ENCODE measurements at places on chromosomes 5 and 9.

DNA sequence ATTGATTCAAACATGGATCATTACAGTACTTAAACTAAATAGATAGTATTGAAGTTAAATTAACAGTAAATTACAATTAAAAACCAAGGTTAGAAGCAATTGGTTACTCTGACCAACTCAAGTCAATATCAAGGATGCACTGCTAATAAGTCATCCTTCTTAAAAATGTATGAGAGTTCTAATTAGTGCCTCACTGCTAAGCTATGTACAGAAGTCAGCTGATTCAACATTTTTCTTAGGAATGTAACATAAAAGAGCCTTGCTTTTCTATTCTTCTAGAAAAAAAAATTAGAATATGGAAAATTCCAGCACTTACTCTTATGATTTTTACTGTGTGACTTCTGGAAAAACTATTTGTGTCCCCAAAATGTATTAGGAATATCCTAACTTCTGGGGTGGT lies 75.7 kb upstream of the FBN2 start:
- DNase-seq, result peak; percentile 28

GRCh38 chr9:109442716-109443115 lies 55.4 kb downstream of the PTPN3 start:
- DNase-seq, result no peak

- DNase-seq, result peak; percentile 1
Measured at GRCh38 chr9:27701016-27701415, 127.7 kb upstream of the C9orf72 start.

DNA sequence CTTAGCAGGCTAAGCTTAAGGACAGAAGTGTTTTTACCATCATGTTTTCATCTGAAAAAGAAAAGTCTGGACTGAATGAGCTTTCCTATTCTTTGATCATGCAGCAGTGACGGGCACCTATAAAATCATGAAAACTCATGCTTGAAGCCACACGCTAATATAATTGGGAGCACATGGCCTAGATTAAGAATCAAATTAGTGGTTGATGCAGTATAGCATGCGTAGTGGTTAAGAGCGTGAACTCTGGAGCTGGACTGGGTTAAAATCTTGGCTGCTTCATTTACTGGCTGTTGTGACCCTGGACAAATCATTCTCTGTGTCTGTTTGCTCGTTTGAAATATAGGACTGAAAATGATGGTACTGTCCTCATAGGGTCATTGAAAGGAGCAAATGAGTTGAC lies 49.9 kb upstream of the IL13 start:
- no peak for DNase-seq

DNA sequence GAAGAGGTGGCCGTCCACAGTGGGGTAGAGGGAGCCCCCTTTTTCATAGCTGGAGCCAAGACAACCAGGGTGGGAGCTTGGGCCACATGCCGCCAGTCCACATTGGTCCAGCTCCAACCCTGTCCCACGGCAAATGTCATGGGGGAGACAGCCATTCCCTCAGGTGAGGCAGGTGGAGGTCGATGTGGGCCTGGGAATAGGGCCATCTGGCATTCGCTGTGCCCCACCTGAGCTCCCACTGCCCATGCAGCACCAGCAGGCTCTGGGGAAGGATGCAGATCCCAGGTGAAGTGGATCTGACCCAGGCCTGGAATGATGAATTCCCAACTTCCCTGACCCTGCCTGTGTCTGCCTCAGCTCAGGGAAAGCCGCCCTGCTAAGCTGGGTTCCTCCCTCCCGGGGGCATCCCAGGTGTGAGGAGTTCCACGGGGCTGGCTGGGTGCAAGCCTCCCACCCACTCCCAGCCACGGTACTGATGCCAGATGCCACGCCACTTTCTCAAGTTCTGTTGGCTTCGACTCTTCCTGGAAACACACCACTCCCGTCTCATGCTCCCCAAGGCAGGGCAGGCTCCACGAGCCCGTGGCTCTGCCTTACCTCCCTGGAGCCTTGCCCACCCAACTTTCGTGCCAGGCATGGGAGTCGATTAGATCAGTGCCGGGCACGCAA lies 25.2 kb upstream of the FCN2 start:
- no peak for DNase-seq

GRCh38 chr9:96025995-96026602 lies 150.6 kb downstream of the ERCC6L2 start:
- no peak for DNase-seq

GRCh38 chr5:150009671-150010387 lies 9.3 kb downstream of the HMGXB3 start:
- no peak for DNase-seq

- DNase-seq, result peak; percentile 68
Measured at GRCh38 chr9:36093384-36093783, 43.1 kb upstream of the GLIPR2 start.

GRCh38 chr9:98767915-98768314 lies 28.4 kb downstream of the ANKS6 start:
- DNase-seq, result no peak

- no peak for DNase-seq
Measured at GRCh38 chr5:174617285-174617684, 107.1 kb upstream of the MSX2 start.

DNA sequence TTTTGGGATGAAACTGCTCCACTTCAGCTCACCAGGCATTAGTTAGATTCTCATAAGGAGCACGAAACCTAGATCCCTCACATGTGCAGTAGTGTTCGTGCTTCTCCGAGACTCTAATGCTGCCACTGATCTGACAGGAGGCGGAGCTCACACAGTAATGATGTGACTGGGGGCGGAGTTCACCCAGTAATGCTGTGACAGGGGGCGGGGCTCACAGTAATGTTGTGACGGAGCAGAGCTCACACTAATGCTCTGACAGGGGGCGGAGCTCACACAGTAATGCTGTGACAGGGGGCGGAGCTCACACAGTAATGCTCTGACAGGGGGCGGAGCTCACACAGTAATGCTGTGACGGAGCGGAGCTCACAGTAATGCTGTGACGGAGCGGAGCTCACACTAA lies 27.1 kb upstream of the LRRC14B start:
- DNase-seq, result no peak

Measured in iris pigment epithelial cell (primary cell).